Activated naive CD8-positive, alpha-beta T cell treated with anti-CD3 and anti-CD28 coated beads for 36 hours (primary cell): ENCODE measurements at places on chromosomes 13 and 19. TPM values are rescaled to one million over a fixed set of nuclear protein-coding genes. Genes with fewer than 3 reads are reported as not detected.

GRCh38 chr13:49319951-49320350 is 72.2 kb downstream of the CDADC1 start:
- no peak for DNase-seq

GRCh38 chr19:41174297-41174928 is 18.6 kb upstream of the CYP2S1 start:
- no peak for DNase-seq

GRCh38 chr13:40251343-40252032 is 415.0 kb downstream of the FOXO1 start:
- DNase-seq, result no peak

- DNase-seq, result no peak
These were observed 168.8 kb downstream of the OLFM4 start for GRCh38 chr13:53197424-53197823.

GRCh38 chr13:38090913-38091312 is 221.3 kb upstream of the TRPC4 start:
- no peak for DNase-seq

The FAM216B gene
- not detected for total RNA-seq

The KL gene
- total RNA-seq, result 0.72 TPM

The CEACAM8 gene
- not detected for total RNA-seq

The RFX1 gene
- total RNA-seq, result 11.4 TPM
